ENCODE measurements at places on chromosomes 12 and 14.

GRCh38 chr12:13347241-13348043 lies 150.9 kb downstream of the EMP1 start:
- DNase-seq, result no peak

GRCh38 chr12:26370098-26370497 lies 174.7 kb downstream of the SSPN start:
- DNase-seq, result no peak

- no peak for DNase-seq
Observed at GRCh38 chr12:50750366-50750765, 13.5 kb upstream of the ATF1 start.

DNA sequence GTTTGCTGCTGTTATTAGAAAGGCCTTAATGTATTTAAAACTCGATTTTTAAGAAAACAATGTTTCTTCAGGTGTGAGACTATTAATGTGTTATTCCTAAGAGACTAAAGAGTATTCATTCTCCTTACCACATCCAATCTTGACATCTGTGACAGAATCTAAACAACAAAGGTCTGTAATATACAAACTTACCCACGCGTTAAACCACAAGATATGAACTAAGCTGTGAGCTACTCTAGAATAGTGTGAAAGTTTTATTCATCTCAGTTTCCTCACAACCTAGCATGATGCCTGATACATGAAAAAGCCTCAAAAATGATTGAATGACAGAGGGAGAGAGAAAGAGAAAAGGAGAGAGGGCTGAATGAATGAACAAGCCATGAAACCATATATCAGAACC lies 117.3 kb upstream of the COCH start:
- no peak for DNase-seq

- DNase-seq, result no peak
Observed at GRCh38 chr12:102933168-102933567, 16.1 kb upstream of the PAH start.

DNA sequence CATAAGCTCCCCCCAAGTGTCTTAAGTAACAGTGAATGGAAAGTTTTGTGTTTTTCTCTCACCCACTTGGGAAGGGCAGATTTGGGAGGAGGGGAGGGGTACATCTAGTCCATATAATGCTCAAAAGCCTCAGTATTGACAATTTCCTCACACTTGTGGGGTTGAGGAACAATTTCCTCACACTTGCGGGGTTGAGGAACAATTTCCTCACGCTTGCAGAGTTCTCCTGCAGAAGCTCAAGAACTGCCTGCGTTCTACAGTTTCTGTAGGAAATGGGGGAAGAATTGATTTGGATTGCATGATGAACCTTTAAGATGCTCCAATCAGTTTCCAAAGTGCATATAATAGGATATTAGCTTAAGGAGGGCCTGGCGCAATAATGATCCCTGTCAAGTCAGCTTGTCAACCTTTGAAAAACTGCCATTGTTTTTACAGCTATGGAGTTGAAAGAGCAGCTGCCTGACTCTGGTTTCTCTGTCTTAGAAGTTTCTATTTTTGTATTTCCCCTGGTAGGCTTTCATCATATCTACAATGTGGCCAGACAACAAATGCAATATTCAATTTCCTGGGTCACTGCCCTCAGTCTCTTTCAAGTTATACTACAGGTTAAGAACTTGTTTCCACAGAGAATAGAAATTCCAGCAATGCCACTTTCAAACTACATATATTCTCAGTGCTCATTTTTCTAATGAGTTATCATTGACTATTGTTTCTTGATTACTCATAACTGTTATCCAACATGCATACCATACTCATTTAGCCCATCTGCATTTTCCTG lies 66.5 kb downstream of the PLEKHG7 start:
- DNase-seq, result no peak

DNA sequence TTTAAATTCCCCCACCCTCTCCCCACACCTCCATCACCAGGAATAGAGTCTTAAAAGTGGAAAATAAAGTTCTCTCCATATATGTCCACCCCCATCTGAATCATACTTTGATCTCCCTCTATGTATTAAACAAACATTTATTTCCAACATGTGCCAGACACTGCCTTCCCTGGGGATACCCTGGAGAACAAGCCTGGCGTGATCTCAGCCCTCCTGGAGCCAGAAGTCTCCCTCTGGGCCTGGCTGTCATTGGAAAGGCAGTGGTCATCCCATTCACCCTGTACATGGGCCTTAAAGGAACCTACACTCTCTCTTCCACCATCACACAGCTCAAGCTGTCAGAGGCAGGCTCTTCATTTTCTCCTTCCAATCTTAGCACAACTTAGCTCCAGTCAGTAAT lies 143.6 kb downstream of the EMP1 start:
- DNase-seq, result no peak

DNA sequence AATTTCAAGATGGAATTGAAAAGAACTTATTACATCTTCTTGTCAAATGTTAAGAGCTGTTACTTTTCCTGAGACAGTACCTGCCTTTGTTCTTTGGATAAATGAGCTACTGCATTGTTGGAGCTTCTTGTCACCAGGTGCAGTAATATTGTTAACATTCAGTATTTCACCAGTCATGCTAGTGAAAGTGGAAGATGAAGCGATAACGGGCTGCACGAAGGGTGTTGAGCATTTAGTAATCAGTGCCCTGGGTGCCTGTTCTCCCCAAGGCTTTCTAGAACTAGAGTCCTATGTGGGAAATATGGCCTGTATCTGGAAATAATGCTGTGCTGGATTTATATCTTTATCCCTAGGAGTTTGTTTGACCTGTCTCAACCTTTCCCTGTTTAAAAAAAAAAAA lies 83.2 kb downstream of the PPP2R5C start:
- DNase-seq, result no peak

Data from osteocyte (in vitro differentiated cells).